Prostate gland (tissue), 2 donors: ENCODE measurements at places on chromosomes 5 and 9.

GRCh38 chr5:78907255-78907891 lies 77.7 kb downstream of the ARSB start:
- DNase-seq: no peak

DNA sequence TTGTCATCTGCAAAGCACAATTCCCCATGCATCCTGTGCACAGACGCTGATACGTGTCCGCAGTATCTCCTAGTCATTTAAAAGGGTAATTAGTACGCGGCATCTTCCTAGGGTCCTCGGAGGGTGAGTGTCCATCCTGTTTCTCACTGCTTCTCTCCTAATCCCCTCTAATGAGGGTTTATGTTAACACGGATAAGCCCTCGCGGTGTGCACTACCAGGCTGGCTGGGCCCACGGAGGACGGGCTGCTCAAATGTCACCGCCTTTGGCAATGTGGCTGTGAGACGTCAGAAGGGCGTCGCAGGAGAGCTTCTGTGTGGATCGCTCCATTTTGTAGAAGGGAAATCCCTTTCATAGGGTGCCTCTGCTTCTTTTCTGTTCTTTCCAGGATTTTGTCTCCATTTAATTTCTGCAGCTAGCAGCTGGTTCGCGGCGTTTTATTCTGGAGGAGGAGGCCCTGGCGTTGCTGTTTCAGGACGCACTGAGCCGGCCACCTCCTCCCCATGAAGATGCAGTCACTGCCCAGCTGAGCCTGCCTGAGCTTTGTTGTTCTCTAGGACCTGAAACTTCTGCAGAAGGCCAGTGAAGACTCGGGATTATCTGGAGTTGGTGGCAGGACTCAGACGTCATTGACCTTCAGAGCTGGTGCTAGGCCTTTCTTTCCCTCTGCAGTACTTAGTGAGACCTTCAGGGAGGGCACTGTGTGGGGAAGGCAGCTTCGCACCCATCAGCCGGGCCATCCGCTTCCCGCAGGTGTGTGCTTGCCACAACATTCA lies 326.1 kb upstream of the IRX1 start:
- DNase-seq: peak; percentile 1

GRCh38 chr5:177329883-177330282 lies 18.2 kb upstream of the MXD3 start:
- DNase-seq: no peak

DNA sequence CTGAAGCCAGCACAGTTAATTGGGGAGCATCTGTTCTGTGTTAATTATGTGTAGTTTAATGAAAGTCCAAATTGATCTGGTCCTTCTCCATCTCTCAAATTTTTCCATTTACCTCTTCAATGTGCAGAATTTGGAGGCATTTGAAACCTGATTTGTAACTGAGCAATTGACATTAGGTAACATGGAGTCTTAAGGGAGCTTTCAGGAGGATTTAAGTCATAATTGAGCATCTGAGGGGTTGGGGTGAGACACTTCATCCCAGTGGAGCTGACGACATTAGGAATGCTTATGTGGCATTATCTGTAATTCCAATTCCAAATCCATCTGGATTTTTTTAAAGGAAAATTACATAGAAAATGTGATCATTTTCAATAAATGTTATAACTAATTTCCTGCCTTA lies 1015.9 kb downstream of the TLE1 start:
- DNase-seq: no peak

DNA sequence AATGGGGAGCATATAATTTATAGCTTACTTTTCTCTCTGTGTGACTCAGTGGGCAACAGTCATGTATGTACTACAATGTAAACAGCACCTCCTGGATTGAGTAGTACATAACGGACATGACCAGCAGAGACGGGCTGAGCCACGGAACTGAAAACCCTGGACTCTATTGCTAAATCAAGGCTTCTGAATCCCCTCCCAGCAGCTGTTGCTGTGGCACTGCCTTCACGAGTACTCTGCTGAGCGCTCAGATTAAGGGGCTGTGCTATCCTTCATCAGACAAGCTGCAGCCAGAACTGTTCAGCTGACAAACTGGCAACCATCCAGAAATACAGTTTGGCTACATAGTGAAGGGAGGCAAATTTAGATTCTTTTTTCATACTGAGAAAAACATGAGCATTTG lies 131.3 kb upstream of the CCDC180 start:
- DNase-seq: no peak

GRCh38 chr5:156350256-156350655 lies 23.3 kb downstream of the SGCD start:
- DNase-seq: no peak

- DNase-seq: peak; percentile 65
Measured at GRCh38 chr5:132839426-132840301, 9.2 kb upstream of the SHROOM1 start.

DNA sequence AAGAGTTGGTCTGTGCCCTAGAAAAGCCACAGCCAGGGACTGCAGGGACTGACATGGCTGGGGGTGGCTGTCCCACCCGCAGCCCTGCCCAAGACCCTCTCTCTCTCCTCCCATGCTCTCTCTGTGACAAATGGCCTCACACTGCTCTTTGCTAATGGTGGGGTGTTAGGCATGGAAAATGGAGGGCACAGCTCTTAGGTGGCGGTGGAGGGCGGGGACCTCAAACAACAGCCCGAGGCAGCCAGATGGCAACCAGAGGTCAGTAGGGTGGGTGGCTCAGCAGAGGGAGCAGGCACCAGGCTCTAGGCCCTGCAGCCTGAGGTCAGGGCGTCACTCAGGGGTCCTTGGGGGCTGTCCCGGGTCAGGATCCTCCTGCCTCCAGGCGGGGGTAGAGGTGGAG lies 73.9 kb upstream of the DAB2IP start:
- no peak for DNase-seq

- no peak for DNase-seq
Measured at GRCh38 chr9:26744191-26744965, 148.2 kb downstream of the CAAP1 start.

- DNase-seq: no peak
Measured at GRCh38 chr5:128197896-128198522, 114.4 kb downstream of the SLC12A2 start.

- no peak for DNase-seq
Measured at GRCh38 chr5:72433522-72433921, 73.7 kb downstream of the ZNF366 start.

DNA sequence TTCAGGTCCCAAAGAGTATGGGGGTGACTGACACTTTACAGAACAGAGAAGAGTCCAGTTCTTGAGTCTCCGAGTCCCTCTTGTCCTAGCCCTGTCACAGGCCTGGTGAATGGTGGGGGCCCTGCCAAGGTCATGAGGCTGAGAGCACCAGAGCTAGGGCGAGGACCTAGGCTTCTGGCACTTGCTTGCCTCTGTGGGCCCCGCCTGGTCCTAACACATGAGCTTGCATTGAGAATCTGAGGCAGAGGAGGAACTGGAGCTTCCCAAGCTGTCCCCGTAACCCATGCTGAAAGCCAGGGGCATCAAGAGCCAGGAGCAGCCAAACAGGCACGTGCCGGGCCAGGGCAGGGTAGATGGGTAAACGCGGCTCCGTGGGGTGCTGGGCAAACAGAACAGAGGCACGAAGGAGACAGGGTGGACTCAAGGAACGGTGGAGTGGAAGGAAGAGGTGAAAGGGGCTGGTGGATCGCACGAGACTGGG lies 41.3 kb downstream of the JADE2 start:
- no peak for DNase-seq

DNA sequence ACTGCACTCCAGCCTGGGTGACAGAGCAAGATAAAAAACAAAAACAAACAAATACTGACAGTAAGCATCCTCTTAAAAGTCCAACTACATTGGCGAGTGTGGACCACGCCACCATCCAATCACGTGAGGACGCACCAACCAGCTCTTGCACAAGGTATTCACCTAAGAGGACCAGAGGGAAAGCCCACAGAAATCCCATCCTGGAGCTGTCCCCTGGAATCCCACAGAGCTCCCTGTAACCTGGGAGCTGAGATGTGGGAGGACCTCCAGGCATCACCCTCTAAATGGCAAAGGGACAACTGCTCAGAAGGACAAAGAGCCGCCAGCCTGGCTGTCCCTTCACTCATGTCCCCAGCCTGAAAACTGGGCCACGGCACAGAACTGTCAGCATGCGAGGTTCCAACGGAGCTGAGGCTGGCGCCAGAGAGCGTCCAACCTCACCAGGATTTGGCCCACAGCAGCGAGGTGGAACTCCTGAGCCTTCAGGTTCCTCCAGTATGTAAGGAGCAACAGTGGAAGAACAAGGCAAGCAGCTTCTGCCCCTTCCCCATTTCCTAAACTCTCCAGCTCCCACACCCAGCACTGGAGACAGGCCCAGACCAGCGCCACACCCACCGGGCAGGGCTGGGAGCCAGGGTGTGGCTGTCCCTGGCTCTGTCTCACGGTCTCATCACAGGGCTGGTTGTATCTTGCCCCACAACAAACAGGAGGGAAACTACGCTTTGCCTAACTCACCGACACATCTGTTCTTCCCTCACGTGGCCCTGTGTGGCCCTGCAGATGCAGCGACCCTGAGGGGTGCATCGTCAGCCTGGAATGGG lies 15.2 kb downstream of the IPPK start:
- peak; percentile 69 for DNase-seq

DNA sequence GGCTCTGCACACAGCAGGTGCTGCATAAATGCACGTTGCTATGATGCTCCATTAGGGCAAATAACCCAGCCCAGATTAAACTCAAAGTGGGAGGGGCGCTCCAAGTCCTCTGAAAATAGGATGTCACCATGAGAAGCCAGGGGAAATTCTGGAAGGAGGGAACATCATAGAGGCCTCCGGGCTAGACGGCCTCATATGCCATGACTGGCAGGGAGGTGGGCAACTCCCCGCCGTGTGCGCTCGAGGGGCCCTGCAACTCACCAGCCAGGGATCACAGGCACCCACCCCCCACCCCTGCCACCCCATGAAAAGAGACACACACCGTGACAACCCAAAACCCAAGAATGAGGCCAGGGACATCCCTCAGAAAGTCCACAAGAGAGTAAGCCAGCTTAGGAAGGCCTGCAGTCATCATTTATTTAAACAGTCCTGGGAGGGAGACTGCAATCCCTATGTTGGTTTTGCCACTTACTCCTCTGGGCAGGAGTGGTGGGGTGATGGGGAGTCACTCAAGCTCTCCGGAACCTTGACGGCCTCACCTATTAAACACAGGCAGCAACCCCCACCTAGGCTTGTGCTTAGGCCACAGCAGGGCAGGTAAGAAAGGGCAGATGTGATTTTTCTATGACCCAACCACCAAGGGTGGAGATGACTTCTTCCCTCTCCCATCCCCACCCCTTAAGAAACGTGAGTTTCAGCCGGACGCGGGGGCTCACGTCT lies 4.0 kb downstream of the VAV2 start:
- DNase-seq: no peak

DNA sequence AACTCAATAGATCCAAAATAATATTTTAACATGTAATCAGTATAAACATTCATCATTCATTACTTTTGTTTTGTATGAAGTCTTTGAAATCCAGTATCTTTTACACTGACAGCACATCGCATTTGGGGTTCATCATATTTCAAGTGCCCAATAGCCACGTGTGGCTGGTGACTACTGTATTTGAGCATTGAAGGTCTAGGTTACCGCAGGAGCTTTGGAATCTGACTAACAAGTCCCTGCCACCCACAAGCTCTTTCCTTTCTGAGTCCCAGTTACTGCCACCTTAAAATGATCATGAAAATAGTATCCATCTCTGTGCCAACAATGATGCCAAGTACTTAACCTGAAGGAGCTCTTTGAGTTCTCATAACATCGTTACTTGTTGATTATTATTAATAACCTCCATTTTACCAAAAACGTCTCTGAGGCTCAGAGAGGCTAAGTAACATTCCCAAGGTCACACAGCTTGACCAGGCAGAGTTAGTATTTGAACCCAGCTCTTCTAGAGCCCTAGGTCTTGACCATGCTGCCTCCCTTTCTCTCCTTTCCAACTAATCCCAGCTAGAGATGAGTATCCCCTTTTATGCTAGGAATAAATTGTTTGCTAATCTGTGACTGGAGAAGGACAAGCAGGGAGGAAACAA lies 24.2 kb downstream of the ARHGEF37 start:
- DNase-seq: no peak

- no peak for DNase-seq
Measured at GRCh38 chr5:89849830-89850512, 559.6 kb downstream of the CETN3 start.

GRCh38 chr5:166909926-166910325 lies 1381.5 kb upstream of the WWC1 start:
- DNase-seq: no peak

DNA sequence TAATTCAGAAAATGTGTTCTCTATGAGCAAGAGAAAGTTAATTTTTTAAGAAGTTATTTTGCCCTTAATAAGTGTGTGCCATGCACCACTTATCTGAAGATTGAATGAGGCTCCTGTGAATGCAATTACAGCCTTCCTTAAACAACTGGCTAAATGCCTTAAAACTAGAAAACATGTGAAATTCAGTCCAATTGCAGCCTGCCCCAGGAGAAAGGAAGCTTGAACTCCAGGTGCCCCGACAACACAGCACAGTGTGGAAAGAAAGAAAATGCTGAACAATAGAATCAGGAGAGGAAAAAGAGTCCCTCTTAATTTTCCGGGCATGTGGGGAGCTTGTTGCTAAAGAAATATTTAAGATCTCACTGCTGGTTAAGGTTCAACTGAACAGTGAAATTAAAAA lies 8.8 kb downstream of the LHFPL2 start:
- DNase-seq: no peak

GRCh38 chr9:16668734-16669295 lies 201.7 kb downstream of the BNC2 start:
- no peak for DNase-seq

DNA sequence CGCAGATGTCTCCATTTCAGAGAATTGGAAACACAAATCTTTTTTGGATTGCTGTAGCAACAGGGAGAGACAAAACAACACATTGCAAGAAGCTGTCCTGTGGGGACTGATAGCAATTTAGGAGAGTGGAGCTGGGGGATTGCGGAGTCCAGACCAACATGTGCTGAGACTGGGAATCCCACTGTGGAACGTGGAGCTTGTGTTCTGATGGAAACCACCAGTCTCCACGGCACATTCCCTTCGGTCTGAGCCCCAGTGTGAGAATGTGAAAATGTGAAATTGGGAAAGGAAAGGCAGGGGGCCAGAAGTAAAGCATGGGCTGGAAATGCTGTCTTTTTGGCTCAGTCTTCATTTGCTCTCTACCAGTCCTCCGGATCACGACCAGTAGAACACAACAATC lies 348.8 kb upstream of the TNC start:
- DNase-seq: no peak

DNA sequence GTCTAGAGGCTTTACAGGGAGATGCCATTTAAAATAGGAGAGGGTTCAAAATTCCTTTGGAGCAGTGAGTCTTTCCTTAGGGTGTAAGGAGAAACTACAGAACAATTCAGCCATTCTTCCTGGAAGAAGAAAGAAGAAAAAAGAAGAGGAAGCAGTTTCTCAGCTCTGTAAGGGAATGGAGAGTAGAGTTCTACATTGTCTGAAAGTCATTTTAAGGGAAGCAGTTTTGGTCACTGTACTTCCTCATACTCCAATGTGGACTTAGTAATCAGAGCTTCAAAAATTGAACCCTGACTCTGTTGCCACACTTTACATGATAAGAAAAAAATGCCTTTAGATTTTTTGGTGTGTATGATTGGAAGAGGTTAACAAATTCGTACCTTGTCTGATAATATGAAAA lies 122.4 kb downstream of the LRRC70 start:
- DNase-seq: no peak

- DNase-seq: no peak
Measured at GRCh38 chr9:107943901-107944300, 454.3 kb upstream of the KLF4 start.
